ENCODE measurements at places on chromosomes 13 and 19.

- no peak for DNase-seq
Observed at GRCh38 chr19:17180997-17181702, 34.0 kb upstream of the USE1 start.

- no peak for DNase-seq
Observed at GRCh38 chr13:33636955-33637670, 180.8 kb upstream of the RFC3 start.

GRCh38 chr13:35848336-35849255 is 282.6 kb downstream of the DCLK1 start:
- no peak for DNase-seq

DNA sequence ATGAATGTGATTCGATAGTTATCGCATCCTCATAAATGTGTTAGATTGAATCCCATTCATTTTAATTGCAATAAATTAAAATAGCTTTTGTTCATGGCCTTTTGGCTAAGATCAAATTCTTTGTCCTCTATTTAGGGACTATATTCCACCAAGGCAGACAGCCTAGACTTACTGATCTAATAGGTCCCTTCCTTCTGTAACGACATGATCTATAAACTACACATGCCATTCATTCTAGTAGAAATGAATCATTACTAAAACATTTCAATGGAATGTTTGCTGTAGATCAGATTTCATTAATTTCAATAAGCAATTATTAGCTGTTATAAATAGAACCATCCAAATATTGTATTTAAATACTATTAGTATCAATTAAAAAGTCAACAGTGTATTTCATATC is 526.6 kb upstream of the KLHL1 start:
- DNase-seq: no peak

DNA sequence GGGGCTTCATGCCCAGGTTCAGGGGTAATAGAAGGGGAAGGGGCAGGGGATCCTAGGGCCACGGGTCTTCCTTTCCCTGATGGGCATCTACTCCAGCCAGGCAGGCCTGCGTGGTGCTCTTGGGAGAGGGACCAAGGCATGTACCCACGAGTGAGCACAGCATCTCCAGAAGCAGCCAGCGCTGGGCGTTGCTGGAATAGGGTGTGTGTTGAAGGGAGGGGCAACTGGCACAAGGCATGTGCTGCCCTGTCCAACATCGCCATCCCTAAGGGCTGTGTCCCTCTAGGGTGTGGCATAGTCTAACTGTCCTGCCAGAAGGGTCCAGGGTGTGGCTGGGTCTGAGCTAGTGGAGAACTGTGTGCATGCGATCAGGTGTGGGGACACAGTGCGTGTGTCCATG is 2.9 kb downstream of the NOTCH3 start:
- DNase-seq: no peak

DNA sequence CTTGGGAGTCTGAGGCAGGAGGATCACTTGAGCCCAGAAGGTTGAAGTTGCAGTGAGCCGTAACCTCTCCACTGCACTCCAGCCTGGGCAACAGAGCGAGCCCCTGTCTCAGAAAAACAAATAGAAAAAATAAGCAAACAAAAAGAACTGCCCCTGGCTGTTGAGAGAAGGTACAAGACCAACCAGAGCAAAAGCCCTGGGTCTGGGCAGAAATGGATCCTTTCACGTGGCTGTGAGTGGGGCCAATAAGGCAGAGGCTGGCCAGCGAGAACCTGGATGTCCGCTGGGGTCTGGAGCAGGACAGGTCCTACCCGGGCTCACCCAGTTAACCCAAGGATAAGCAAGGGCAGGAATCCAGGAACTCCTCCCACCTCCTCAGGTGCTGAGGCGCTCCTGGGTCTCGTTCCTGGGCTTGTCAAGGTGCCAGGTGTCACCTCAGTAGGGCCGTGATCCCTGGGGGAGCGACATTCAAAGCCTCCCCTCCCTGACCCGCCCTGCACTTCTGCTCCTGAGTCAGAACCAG is 4.7 kb upstream of the SLC5A5 start:
- no peak for DNase-seq

GRCh38 chr19:53881482-53882390 is at the start of gene PRKCG:
TSS of gene PRKCG (plus strand) at chr19:53882197. CDS start at chr19:53882495, 298 bp downstream.
- DNase-seq: peak; percentile 68

GRCh38 chr13:78102121-78102677 is 183.6 kb upstream of the EDNRB start:
- peak; percentile 8 for DNase-seq

DNA sequence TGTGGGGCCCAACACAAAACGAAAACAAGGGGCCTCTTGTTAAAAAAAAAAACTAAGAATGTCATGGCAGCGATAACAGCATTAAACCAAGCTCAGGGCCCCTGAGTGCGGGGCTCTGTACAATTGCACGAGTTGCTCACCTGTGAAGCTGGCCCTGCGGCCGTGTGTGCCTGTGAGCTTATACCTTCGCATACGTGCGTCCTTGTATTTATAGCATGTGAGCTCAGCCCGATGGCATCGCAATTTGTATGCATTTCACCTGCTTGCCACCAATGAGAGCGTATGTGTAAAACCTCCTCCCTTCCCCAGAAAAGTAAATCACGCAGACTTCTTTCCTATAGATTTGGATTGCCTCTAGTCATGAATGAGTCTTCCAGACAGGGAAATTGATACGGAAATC is 17.1 kb downstream of the HNRNPM start:
- no peak for DNase-seq

DNA sequence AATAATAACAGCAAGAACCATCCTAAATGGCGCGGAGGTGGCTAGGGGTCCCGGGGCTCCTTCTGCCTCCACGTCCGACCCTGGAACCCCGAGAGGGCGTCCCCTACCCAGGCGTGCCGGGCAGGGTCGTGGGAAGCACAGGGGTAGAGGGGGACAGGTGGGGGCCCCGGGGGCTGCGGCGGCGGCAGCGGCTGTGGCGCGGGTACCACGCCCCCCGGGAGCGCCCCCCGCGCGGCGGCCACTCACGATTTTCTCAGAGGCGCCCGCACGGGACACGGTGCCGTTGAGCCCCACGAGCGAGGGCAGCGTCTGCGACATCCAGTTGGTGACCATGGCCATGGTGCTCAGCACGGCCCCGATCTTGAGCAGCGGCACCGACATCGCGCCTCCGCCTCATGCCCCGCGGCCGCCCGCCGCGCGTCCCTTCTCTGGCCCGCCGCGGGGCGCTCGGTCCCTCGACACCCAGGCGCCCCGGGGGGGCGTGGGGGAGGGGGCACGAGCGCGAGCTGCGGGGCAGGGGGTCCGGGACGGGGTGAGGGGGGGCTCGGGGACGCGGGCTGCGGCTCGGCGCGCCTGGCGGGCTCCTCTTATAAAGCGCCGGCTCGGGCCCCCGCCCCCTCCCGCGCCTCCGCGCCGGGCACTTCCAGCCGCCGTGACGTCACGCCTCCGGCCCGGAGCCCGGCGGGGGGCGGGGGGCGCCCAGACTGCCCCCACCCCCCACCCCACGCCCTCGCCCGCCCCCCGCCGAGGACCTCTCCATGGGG is 22.9 kb downstream of the OLFM2 start:
- DNase-seq: peak; percentile 59

DNA sequence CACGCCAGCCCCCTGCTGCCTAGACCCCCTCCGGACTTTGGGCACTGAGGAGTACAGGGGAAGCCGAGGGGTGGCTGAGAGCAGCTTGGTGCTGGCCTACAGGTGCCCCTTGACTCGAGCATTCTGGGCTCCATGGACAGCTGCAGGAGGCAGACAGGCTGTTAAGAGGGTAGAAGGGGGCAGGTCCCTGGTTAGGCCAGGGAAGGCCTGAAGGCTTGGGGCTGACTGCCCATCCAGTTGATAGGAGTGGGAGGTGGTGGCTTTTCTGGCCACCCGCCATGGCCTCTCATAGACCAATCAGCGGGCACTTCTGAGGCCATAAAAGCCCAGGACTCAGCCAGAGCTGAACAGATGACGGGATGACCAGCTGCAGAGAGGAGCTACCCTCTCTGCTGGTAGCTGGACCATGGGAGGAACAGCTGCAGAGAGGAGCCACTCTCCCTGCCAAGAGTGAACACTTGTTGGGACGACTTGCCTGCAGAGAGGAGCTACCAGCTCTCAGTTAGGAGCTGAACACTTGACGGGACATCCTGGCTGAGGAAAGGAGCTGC is 10.7 kb upstream of the SUPT20H start:
- DNase-seq: no peak

DNA sequence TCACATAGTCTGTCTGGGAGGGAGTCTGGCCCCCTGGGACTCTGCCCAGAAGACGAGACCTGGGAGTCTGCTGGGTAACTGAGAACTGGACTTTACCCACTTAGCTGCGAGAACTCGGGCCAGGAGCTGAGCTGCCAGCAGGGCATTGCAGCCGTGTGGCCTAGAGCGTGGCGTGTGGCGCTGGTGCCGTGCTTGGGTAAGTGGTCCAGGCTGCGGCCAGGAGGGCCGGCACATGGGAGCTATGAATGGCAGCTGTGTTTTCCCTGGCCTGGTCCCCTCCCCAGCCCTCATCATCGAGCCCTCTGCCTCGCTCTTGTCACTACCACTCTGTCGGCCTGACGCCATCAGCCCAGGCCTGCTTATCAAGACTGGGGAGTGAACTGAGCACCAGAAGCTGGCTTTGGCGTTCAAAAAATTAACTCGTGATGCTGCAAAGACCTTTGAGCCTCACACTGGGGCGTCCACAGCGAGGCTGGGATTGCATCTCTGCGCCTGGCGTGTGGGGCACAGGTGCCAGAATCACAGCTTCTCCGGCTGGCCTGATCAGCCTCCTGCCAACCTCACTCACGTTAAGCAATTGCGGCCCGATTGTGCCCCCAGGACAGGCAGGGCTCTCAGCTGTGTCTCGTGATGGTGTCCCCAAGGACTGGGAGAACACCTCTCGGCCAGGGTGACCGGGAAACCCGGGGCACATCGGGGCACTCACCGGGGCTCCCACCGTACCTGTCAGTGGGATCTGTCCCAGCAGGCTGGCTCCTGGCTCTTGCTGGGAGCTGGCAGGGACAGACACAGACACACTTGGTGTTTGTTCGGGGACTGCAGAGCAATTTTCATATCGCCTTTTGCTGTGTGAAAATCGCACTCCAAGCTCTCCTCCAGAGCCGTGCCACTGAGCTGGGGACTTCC is 85.9 kb downstream of the KDM4B start:
- no peak for DNase-seq

DNA sequence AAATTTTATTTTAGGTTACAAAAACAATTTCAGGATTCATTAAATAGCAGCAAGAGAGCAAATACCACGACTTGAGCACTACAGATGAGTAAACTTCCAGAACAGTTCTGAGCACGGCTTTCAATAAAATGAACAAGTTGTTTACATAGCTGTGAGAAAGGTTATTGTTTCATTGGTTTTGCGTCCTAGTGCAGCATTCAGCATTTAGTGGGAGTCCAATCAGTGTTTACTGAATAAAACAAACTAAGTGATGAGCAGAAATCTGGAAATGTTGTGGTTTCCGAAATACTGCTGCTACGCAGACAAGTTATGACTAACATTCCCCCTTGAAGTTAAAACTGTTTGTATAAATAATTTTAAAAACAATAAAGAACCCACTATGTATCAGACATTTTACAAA is 251.5 kb upstream of the STARD13 start:
- DNase-seq: no peak

- no peak for DNase-seq
Observed at GRCh38 chr19:16624236-16624635, 3.8 kb downstream of the MED26 start.

DNA sequence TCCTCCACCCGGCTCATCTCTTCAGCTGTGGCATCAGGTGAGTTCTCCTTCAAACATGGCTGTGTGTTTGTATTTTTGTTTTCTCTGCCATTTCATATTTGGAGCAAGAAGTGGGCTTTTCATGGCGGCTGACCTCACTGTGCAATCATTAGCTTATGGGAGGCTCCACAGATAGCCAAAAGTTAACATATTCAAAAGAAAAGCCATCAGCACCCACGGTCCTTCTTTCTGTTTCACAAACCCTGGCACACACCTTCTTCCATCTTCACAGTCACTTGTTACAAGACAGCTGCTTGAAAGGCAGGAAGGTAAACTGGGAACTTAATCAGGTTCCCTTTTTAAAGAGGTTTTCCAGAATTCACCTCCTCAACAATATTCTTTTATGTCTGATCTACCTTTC is 69.3 kb upstream of the ATP12A start:
- no peak for DNase-seq

GRCh38 chr13:113176280-113176679 is 17.8 kb downstream of the PROZ start:
- DNase-seq: no peak

GRCh38 chr19:6730153-6730804 is 7.1 kb downstream of the GPR108 start:
- DNase-seq: no peak

DNA sequence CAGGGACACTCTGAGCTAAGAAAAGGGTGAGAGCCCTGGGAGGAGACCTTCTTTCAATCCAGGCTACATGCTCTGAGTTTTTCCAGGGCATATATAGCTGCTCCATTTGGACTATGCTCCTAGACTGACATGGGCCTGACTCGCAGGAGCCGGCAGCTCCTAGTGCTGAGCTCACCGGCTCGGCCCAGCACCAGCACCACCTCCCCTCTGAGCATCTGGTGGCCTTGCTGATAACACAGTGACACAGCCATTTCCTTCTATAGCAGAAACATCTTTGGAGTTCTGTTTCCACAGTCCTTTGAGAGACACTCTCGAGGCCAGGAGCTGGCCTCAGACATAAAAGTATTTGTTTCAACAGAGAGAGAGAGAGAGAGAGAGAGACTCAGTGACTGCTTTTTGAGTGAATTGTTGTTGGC is 184.9 kb downstream of the TM9SF2 start:
- no peak for DNase-seq

- DNase-seq: no peak
Observed at GRCh38 chr19:29290853-29291252, 77.9 kb upstream of the UQCRFS1 start.

DNA sequence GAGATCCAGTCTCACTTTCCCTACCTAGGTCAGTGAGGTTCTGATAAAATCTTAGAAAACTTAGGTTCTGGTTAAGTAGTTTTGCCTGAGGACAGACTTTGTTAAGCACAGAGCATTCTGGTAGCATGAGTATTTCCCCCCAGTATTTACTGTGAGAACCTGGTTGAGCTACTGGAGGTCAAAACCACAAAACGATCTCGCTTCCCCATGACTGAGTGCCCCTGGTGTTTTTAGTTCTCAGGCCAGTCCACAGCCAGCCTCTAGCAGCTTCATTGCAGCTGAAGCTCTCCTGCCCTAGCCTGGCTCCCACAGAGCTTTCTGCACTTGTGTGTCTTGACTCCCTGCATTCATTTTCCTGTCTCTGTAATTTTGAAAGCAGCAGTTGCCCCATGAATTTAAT is 1138.2 kb downstream of the UQCRFS1 start:
- DNase-seq: peak; percentile 12

GRCh38 chr13:109785141-109785891 is 1.1 kb downstream of the IRS2 start:
- DNase-seq: peak; percentile 25
